ENCODE measurements at places on chromosomes 11 and 22.

DNA sequence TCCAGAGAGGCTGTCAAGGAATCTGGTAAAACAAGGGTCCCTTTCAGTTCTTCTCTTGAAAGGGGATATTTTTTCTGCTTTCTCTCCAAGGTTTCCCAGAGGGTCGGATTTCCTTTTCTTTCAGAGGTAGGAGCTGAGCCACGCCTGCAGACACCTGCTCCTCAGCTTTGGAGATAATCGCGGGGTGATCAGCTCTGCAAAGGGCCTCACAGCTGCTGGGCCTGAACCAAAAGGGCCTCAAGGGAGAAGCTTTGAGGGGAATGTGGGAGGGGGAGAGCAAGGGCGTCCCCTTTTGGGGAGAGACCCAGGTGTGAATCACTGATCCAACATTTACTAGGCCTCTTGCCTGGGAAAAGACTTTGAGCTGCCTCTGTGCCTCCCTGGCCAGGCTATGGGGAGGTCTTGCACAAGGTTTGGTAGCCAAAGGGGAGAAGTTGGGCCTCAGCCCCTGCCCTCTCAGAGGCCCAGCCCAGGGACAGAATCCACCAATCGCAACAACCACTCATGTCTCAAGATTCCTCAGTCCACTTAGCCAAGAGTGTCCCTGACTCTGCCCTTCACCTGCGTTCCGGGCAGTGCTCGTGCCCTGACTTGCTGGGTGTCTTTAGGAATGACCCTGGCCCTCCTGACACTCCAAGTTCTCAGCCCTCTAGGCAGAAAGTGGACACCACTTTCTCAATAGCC lies 14.0 kb upstream of the TP53I11 start:
- DNase-seq: peak; percentile 55

GRCh38 chr11:59247531-59248227 lies 35.0 kb upstream of the MPEG1 start:
- no peak for DNase-seq

GRCh38 chr11:6431861-6432260 lies 8.9 kb downstream of the HPX start:
- no peak for DNase-seq

GRCh38 chr22:36583546-36583945 lies 54.6 kb upstream of the EIF3D start:
- no peak for DNase-seq

- DNase-seq: no peak
Measured at GRCh38 chr11:133872160-133872559, 26.8 kb upstream of the SPATA19 start.

DNA sequence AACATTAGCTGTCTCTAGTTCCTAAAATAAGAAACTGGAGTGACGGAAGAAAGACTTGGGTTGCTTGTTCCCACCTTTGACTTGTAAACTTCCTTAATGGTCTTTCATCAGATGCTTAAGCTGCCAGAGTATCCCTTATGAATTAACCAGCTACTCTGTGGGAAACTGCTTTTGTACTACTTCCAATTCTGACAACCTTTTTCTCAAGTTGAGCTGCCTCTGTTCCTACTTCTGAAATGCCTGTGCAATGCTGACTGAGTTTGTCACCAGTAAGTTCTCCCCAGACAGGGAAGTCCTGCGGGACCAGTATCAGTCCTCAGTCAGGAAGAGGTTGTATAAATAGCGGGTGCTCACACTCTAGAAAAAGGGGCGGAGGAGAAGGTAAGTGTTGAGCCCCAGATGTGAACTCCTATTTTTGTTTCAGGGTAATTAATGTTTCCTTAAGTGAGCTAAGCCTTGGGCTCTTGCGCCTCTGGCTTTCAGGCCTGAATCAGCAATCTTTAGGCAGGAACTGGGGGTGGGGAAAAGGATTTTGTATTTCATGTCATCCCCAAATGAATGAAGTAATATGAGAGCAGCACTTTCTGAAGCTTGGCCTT lies 67.2 kb downstream of the CECR2 start:
- DNase-seq: no peak

- DNase-seq: no peak
Measured at GRCh38 chr11:96116376-96116775, 192.5 kb upstream of the MTMR2 start.

- no peak for DNase-seq
Measured at GRCh38 chr22:27386186-27386585, 415.4 kb downstream of the MN1 start.

GRCh38 chr11:17366495-17366894 lies 14.9 kb downstream of the NCR3LG1 start:
- no peak for DNase-seq

DNA sequence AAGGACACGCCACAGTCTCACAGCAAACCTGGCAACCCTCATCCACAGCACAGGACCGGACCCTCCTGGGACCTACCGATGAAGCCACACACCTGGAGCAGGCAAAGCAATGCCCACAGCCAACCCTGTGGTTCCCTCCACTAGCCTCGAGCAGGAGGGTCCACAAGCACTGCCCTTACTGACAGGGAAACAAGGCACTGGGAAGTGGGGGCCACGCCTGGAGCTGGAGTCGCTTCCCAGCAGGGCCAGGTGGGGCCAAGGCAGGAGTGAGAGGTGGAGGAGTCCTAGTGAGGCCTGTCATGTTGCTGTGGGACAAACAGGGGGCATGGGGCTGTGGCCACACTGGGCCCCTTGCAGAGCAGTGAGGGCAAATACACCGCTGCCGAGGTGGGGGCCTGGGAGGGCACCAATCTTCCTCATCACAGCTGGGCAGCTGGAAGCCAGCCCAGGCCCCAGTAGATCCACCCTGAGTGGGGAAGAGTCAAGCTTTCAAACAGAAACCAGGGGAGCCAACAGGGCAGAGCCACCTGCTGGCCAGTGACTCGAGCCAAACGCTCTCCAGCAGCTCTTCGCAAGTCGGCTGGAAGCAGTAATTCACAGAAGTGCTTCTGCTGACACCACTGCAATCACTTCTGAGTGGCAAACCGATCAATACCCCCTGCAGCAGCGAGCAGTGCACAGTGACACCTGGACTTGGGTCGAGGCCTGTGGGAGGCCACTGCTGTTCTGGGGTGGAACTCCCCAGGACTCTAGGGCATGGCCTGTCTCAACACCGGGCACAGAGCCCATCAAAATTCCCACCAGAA lies 13.7 kb downstream of the SULT4A1 start:
- DNase-seq: no peak

DNA sequence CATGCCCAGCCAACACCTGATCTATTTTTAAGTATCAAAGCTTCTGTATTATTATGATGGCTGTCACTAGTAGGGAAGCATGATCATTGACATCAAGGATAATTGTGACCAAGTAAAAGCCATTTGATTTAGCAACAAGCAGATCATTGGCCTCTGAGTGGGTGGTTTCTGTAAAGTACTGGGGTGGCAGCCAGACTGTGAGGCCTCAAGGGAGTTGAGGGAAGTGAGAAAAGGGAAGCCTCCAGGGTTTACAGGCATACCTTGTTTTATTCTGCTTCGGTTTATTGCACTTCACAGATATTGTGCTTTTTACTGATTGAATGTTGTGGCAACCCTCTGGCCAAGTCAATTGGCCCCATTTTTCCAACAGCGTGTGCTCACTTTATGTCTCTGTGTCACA lies 60.1 kb downstream of the PRR5L start:
- DNase-seq: no peak

- DNase-seq: no peak
Measured at GRCh38 chr11:132681971-132682370, 850.3 kb downstream of the OPCML start.

GRCh38 chr11:102950622-102951081 lies 4.9 kb downstream of the MMP13 start:
- no peak for DNase-seq

DNA sequence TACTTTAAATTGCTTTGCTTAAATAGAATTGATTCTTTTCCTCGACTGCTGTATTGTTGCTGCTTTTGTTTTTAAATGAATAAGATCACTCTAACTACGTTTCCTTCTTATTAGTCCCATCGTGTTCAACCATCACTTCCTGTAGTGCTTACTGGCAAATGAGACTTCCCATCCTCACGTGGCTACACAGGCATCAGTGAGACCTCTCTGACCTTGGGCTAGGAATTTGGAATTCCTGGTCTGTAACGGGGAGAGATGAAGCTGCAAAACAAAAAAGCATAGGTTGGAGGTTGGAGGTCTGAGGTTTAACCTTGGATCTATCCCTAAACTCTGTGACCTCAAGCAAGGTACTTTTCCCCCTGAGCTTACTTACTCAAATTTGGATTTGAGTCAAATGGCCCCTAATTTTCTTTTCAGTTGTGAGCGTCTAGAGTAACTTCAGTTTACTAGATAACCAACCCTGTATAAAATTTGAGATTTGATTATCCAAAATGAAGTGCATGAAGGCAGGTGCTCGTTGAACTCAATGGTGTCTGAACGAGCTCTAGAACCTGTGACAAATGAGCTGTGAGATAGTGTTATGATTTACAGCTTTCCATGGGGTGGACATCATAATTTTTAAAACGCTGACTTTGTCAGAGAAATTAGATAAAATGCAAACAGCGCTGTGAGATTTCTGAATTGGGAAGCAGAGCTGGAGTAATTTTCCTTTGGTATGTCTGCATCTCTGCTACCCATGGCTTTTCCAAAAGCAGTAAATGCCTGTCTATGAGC lies 151.2 kb downstream of the DBX1 start:
- no peak for DNase-seq

DNA sequence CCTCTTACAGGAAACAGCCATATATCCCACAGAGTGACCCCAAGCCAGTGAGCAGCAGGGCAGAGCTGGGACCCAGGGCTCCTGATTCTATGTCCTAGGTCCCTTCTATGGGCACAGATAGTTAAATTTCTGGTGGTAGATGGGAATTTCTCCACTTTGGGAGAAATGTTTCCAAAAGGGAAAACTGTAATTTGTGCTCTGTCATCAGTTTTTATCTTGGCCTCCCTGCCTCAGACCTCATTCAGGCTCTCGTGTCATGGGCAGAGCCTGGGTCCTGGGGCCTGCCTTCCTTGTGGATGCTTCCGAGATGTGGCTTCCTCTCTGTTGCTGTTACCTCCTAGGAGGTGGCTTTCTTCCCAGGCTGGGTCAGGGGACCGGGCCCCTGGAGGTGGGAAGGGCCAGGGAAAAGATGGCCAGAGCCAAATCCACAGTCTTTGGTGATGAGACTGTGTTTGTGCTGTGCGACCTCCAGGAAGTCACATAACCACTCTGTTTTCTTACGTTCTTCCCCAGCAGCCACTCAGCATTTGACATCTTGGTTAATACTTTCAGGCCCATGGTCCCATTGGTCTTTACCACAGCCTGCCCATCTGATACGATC lies 8.6 kb downstream of the LRRC32 start:
- DNase-seq: no peak

DNA sequence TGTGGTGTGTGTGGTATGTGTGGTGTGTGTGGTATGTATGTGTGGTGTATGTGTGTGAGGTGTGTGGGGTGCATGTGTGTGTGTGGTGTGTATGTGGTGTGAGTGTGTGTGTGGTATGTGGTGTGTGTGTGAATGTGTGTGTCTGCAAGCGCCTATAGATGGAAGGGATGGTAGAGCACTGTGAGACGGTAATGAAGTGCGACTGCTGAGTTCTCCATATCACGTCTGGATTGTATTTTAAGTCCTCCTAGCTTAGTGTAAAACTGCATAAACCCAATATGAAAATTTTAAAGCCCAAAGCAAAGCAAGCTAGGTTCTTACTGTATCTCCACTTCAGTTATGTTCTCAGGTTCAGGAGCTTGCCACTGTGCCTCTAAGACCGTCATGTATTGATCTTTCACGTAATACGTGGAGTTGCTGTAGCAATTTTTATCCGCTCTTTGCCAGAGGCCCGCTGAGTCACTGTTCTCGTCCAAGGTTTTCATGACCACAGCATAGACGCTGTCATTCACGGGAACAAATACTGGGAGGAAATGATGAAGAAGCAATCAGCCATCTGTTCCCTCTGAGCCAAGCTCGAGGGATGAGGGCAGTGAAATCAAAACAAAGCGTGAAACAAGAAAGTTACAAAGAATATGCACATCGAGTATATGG lies 5.5 kb downstream of the PLET1 start:
- no peak for DNase-seq

GRCh38 chr22:39434243-39434653 lies 22.6 kb upstream of the MGAT3 start:
- no peak for DNase-seq

GRCh38 chr22:32466496-32466895 lies 2.2 kb upstream of the BPIFC start:
- no peak for DNase-seq

GRCh38 chr11:67054836-67055523 lies 1.7 kb upstream of the RHOD start:
- DNase-seq: peak; percentile 39

GRCh38 chr11:38796281-38796680 lies 2198.2 kb upstream of the RAG2 start:
- DNase-seq: no peak

- no peak for DNase-seq
Measured at GRCh38 chr22:27804470-27805297, 3.1 kb upstream of the MN1 start.

GRCh38 chr11:134468796-134469195 lies 56.8 kb upstream of the B3GAT1 start:
- no peak for DNase-seq

GRCh38 chr11:14179116-14179820 lies 179.7 kb downstream of the RRAS2 start:
- DNase-seq: no peak

- DNase-seq: no peak
Measured at GRCh38 chr11:93005239-93005638, 35.8 kb downstream of the MTNR1B start.

Measured in NCI-H2107 (cell line).